RPMI7951 (cell line): ENCODE measurements at places on chromosomes 5 and 9. TPM values are rescaled to one million over a fixed set of nuclear protein-coding genes. Genes with fewer than 3 reads are reported as not detected.

- peak; percentile 64 for DNase-seq
Measured at GRCh38 chr9:133184971-133185370, 21.3 kb upstream of the GBGT1 start.

GRCh38 chr9:127721391-127721821, 5.5 kb downstream of the TTC16 start:
- DNase-seq = no peak

- peak; percentile 56 for DNase-seq
Measured at GRCh38 chr5:17302106-17302505, 84.7 kb downstream of the BASP1 start.

DNA sequence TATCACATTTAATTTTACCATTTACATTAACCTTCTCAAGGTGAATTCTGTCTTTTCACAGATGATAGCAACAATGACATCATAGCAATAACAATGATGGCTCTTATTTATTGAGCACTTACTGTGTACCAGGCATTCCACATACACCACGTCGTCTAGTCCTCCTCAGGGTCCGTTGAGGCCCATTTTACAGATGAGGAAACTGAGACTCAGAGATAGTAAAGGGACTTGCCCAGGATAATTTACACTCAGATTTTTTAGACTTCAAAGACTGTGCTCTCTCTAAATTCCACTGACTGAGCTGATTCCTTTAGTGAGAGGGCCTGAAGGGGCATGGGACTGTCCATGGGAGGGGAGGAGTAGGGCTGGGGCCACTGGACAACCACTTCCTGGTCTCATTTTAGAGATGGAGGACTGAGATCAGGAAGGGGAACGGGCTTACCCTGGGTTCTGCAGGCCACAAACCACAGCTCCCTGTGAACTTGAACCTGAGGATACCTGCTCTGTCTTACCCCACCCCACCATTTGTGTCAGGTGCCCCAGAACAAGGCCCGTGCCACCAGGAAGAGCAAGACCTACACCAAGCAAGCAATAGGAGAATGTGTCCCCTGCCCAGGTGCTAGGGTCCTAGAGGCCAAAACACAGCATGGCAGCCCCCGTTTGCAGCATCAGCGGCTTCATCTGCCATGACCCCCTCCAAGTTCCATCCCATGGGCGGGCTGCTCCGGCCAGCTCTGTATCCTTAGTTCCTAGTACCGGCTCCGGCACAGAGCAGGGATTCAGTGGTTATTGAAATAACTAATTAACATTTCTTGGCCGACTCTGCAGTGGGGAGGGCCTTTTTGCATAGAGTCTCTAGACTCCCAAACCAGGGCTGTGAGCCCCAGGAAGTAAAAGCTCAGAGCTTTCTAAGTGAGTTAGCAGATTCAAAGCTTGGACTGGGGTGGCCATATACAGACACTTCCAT, 96.6 kb downstream of the RGS3 start:
- DNase-seq = no peak

RAB24 gene
- total RNA-seq = 10.3 and 15.1 TPM in 2 replicates

GRCh38 chr9:73714294-73714693, 562.6 kb downstream of the ANXA1 start:
- no peak for DNase-seq

DNA sequence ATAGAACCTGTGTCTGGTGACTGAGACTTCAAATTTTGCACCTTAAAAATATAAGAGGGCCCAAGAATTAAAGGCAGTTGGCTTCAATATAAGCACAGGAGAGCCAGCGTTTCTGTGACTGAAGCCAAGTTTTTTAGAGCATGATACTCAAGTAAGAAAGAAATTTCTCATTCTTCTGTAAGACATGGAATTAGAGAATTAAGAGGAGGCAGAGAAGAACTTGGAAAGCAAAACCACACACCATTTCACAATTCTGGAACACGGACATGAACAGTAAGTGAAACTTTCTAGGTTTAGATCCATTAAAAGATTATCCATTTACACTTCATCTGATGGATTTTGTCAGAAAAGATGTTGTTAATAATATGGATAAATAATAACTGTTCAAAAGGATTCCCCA, 8.9 kb upstream of the AGXT2 start:
- DNase-seq = no peak

DNA sequence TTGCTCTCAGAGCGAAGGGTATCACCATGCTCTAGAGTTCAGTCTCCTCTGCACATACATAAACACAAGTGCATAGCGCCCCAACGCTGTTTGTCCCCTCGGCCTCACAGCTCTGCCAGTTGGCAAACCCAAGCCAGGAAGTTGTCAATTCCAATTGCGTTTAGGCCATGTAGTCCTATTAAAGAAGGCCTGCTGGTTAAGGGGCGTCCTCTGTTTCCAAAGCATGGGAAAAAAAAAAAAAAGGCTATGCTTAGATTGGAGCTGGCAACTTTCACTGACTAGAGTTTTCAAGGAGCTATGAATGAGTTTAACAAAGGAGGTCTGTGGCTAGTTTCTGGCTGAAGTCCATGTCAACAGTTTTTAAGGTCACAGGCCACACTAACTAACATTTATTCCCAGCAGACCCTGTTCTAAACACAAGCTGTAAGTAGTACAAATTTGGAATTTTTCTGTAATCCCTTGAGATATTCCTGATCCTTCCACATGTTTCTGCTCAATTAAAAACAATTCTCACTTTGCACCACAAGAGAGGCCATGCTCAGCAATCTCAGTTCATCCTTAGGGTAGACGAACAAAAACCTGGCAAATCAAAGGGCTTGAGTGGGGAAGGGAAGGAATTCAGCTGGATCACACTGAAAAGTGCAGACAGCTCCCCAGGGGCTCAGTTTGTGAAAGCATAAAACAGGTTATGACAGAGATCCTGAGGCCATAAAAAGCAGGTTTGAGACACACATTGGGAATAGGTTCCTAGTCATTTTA, 187.7 kb downstream of the DENND1A start:
- DNase-seq = peak; percentile 12

CCDC192 gene
- not detected in 2 replicates for total RNA-seq

- DNase-seq = no peak
Measured at GRCh38 chr9:98351370-98351769, 95.9 kb upstream of the TBC1D2 start.

C1QTNF2 gene
- total RNA-seq = 3.5 and 4.8 TPM in 2 replicates

MAMDC2 gene
- not detected in 2 replicates for total RNA-seq

DNA sequence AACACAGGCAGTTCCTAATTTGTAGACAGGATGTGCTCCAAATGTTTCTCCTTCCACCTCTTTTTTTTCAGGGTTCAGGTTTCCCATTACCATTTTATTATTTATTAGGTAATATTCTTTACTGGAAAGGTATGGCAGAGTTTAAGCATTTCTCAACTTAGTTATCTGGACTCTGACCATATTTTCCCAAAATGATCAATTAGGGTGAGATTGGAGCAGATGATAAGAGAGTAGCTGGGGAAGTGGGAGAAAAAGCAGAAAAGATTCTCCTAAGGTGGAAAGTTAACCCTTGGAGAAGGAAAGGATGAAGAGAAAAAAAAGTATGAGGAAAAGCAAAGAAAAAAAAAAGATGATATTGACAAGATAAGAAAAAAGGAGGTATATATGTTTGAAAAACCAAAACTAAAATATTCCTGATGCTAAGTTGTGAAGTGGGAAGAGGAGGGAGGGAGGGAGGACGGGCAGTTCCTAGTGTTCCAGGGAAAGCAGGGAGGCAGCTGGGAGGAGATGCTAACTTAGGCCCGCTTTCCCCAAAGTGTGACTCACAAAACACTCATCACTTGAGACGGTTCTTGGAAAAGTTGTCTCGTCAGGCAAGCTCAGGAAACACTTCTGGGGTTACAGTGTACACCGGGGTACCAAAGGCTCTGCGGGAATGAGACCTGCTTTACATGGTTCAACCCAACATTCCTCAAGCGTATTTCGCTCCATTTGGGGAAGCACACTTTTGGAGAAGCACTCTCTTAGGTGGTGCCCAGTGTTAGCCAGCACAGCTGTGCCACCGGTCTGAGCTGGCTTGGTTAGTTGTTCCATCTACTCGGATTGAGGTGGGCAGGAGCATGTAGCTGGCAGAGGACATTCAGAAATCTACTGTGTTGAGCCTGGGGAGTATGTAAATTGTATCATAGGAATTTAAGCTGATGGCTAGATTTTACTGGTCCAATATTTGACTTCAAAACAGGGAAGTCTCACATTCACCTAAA, 35.1 kb downstream of the B4GALT1 start:
- DNase-seq = peak; percentile 86

GRCh38 chr5:171633776-171634470, 151.7 kb upstream of the SMIM23 start:
- DNase-seq = no peak

GRCh38 chr5:102760815-102761214, 5.7 kb downstream of the PAM start:
- DNase-seq = peak; percentile 58
